ENCODE measurements at places on chromosomes 3 and 15.

DNA sequence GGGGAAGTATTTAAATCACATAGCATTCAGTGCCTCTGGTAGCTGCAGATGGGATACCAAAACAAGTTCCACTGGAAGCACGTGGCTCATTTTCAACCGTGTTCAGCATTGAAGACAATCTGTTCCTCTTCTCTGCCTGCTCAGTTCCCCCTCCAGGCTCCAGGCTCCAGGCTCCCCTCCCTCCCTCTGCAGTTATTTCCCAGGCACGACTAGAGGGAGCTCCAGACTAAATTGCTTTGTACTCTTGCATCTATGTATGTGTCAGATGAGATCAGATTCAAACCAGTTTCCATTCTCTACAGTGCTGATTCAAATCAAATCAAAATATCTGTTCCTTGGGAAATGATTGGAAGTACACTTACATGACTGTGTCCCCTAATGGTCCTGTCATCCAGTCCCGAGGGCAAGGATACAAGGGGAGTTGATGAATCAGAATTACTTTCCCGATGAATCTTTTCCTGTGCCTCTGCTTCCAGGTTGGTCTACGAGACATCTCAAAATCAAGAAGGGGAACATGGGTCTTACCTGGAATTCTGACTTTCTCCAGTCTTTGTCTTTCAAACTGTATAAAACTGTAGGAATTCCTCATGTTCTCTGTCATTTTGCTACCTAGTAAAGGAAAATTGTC lies 600.5 kb downstream of the EDEM1 start:
- no peak for DNase-seq

GRCh38 chr3:134516905-134517304 lies 31.0 kb downstream of the CEP63 start:
- no peak for DNase-seq

DNA sequence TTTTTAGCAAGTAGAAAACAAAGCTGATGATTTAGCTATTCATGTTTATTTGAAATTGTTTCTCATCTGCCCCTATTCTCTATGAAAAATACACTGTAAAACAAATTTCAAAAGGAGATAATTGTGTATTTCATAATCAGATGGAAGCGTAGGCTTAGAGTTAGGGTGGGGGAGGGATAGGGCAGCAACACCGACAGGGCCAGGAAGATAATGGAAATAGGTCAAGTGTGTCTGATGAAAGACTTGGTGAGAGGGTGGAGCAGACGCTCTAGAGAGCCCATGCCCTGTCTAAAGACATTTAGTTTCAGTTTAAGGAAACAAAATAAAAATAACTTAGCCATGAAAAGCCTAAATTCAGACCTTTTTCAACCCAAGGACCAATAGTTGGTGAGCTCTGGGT lies 51.6 kb upstream of the ARL6 start:
- no peak for DNase-seq

DNA sequence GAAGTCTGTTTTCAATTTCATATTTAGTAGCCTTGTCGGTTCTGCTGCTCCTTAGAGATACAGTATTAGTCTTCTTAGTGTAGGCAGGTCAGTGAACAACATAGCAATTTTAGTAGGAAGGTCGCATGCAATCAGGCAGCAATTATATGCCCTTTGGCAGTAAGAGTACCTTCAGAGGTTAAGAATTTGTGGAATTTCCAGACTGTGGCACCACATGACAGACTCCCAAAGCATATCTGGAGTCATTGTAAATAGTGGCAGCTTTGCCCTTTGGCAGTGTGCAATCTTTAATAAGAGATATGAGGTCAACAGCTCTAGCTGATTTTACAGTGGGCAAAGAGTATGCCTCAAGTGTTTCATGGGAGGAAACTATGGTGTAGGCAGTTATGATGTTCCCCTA lies 1532.5 kb upstream of the CADM2 start:
- no peak for DNase-seq
